ENCODE measurements at places on chromosomes 16 and 17.

DNA sequence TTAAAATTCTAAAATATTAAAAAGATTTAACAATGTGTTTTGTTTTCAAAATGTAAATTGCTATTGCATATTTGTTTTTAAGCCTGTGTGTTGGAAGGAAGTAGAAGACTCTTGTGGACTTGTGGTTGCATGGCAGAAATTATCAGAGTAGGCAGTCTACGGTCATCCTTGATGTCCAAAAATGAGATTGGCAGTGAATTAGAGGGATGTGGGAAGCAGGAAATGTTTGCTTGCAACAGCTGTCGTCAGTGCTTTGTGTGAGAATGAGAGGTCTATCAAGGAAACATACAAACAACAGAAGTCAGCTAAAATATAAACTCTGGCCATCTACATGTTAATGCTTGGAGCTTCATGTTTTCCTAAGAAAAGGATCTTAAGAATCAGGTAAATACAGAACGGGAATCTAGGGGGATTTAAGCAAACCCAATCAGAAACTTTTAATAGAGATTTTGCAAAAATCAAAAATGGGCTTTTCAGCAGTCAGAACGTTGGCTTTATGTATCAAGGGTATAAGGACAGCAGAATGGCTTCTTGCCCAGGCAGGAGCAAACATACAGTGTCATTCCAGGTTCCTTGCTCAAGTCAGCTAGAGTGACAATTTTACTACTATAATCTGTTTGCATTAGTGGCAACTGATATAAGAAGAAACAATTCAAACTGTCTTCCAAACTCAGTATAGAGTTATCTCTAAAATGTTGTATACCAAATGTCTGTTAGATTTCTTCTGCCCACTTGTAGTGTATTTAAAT, 196.7 kb downstream of the CYB561 start:
- DNase-seq, result no peak

DNA sequence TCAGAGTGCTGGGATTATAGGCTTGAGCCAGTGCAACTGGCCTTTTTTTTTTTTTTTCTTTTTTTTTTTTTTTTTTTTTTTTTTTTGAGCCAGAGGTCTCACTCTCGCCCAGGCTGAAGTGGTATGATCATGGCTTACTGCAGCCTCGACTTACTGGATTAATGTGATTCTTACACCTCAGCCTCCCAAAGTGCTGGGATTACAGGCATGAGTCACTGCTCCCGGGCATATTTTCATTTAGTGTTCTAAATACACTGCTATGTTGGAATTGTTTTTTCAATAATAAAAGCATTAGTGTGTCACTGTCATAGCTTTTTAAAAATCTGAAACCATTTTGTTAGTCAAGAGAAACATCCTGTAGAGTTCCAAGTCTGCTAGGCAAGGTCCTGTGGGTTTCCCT, 40.3 kb downstream of the NDE1 start:
- DNase-seq, result no peak

DNA sequence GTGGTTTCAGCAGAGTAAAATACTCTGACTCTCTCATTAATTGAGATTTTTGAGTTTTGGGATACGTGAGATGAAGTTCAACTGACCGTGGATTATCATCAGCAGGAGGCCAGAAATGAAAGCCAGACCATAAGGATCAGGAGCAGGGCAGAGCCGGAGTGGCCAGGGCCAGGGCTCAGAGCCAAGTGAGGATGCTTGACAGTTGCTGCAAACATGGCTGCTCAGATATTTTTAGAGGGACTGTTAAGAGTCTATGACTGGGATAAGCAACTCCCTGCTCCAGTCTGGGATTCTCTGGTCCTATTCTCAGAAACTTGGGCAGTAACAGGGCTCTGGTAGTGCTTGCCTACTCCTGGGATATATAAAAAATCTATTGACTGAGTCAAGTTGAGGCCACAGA, 17.6 kb upstream of the CDH13 start:
- no peak for DNase-seq

GRCh38 chr17:44928950-44929720, 13.8 kb upstream of the GFAP start:
- no peak for DNase-seq

DNA sequence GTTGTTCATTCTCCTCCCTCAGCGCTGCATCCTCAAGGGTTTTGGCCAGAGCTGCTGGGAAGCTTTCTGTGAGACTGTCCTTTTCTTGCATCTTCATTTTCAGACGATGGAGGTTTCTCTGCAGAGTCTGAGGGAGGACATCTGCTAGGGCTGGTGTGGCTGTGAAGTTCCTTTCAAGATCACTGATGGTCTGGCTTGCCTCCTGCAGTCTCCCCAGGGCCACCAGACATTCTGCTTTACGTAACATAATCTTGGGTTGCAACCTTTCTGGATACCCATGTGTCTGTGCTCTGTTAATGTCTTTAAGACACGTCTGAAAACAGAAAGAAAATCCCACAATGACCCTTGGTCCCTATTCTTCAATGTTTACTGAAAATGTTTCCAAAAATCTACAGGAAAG, 29.0 kb downstream of the SMYD4 start:
- DNase-seq, result no peak

- DNase-seq, result no peak
Measured at GRCh38 chr16:8600144-8600775, 9.9 kb upstream of the TMEM114 start.

- no peak for DNase-seq
Measured at GRCh38 chr16:12122202-12122601, 145.7 kb downstream of the SNX29 start.

DNA sequence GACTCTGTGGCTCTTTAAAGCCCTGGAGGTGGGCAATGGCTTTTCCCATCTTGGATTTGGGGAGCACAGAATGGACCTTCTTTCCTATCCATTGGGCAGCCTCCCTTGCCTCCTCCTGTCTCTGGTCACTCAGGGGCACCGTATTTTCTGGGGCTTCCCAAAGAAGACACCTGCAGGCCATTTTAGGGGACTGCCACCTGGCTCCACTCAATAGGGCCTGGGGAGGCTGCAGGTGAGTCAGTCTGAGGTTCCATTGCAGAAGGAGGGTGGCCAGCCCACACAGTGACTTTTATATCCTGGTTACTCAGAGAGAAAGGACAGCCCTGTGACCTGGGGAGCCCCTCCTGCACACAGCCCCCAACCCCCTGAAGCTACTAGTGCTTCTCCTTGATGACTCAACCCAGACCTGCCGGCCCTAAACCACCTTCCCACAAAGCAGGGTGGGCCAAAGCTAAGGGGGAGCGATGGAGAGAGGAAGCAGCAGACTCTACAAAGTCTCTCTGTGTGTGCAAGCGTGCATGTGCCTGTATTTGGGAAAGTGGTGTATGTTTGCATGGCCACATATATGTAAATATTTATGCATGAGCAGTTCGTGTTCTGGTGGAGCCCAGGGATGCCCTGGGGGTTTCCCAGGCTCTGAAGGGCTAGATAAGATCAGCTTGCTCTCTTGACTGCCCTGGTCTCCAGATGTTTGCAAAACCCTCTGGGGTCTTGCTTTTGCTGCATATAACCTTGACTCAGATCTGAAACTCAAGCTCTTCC, 5.0 kb downstream of the CX3CL1 start:
- peak; percentile 34 for DNase-seq

DNA sequence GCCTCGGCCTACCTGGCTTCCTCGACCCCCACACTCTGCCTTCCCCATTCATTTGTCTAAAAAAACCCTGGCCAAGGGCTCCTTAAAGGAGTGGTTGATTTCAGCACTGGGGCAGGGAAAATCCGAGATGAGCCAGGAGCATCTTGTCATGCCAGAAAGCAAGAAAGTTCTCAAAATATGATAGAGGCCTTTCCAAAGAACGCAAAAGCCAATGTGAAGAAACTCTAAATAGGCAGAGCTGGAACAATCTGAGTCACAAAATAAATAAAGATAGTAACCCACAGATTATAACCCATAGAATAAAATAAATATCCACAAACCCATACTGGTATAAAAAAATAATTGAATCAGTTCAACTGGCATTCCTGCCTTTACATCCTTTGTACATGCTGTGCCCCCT, 192.3 kb upstream of the SALL1 start:
- DNase-seq, result no peak

DNA sequence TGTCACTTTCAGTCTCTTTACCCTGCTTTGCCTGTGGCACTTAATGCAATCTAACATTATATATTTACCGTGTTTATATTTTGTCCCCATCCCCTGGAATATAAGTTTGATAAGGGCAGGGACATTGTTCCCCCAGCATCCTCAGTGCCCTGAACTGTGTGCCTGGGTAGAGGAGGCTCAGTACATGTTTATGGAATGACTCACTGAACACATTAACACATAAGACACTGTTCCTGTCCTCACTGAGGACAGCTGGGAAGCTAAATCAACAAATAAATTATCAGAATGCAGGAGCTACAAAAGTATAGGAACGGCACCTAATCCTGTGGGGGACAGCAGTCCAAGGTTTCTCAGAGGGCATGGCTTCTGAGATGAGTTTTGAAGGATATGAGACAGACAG, 27.8 kb downstream of the GRIN2A start:
- DNase-seq, result no peak

DNA sequence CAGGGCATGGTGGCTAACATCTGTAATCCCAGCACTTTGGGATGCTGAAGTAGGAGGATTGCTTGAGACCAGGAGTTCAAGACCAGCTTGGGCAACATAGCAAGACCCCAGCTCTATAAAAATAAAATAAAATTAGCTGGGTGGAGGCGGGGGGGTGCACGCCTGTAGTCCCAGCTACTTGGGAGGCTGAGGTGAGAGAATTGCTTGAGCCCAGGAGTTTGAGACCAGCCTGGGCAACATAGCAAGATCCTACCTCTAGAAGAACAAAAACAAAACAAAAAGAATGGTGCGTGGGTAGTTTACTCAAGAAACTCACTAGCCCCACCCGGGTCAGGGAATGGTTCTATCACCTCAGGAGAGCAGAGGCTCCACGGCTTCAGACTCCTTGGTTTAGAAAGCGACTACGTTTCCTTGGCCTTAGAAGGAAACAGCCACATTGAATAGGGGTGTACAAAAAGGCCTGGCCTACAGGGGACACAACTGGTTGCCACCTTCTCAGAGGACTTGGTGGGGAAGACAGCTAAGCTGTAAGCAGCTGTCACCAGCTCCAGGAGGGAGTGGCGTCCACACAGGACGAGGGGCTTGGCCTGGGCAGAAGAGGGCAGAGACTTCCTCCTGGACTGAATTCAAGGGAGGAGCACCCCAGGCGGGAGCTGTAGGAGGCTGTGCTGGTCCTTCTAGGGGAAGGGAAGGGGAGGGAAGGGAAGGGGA, 716 bp downstream of the TK1 start:
- DNase-seq, result no peak

DNA sequence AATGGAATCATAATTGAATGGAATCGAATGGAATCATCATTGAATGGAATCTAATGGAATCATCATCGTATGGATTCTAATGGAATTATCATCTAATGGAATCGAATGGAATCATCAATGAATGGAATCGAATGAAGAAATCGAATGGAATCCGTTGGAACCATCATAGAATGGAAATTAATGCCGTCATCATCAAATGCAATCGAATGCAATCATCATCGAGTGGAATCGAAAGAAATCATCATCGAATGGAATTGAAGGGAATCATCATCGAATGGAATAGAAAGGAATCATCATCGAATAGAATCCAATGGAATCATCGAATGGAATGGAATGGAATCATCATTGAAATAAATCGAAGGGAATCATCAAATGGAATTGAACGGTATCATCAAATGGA, 217.2 kb downstream of the SHCBP1 start:
- DNase-seq, result no peak

GRCh38 chr16:79519448-79519847, 81.1 kb downstream of the MAF start:
- DNase-seq, result no peak

- no peak for DNase-seq
Measured at GRCh38 chr17:64236827-64237403, 26.1 kb downstream of the TEX2 start.

DNA sequence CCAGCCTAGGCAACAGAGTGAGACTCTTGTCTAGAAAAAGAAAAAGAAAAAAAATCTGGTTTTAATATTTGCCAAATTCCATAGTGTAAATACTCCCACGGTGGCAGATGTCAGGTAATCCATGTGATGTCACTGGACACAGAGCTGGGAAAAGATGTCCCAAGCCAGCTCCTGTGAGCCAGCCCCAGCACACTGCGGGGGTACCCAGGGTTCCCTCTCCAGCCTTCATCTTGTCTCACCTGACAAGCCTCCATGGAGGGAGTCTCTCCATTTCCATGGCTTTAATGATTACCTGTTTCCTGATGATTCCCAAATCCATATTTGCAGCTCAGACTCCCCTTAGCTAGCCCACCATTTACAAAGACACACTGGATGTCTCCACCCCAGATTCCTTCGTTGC, 4.6 kb downstream of the CD300LB start:
- no peak for DNase-seq

GRCh38 chr17:81966343-81967243, 5.6 kb upstream of the NOTUM start:
- DNase-seq, result no peak

- DNase-seq, result no peak
Measured at GRCh38 chr16:85430523-85431421, 182.3 kb upstream of the GSE1 start.

DNA sequence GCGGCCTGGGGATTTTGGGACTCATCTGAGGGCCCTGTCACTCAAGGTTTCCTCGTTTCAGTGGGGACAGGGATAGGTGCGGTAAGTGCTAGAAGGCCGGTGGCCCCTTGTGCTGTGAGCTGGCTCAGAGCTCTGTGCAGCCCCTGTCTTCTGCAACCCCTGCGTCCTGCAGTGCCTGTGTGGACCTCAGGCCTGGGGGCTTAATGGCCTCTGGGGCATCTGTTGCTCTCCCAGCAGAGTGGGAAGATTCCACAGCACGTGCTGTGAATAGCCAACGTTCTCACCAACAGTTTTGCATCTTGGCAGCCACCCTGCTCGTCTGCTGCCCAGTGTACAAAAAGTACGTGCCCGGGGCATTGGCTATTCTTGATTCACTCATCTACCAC, 4.9 kb downstream of the FOXC2 start:
- DNase-seq, result no peak

- DNase-seq, result no peak
Measured at GRCh38 chr16:78444-79150, 572 bp downstream of the MPG start.

DNA sequence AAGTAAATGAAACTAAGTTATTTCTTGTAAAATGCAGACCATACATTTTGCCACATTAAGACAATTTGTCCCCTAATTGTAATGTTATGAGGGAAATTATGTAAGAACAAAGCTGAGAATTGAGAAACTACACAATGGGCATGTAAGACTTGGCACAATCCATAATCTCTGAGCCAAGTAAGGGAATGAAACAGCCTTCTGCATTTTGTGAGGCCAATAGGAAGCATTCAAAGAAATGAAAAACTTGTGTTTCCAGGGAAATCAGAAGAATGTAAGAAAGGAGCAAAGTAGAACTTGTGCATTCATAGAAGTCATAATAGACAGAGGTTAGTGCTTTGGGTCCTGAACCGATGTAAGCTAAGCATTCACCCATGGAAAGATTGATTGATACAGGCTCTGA, 1.8 kb downstream of the KRTAP9-4 start:
- no peak for DNase-seq

Measured in stimulated activated CD4-positive, alpha-beta T cell treated with anti-CD3 and anti-CD28 coated beads, Interleukin-2, amount 100 ng/mL, for 48 hours (primary cell).